ENCODE measurements at places on chromosomes 3 and 15.
A peak's percentile ranks its signal among the peaks of the same experiment; 100 is the strongest.

DNA sequence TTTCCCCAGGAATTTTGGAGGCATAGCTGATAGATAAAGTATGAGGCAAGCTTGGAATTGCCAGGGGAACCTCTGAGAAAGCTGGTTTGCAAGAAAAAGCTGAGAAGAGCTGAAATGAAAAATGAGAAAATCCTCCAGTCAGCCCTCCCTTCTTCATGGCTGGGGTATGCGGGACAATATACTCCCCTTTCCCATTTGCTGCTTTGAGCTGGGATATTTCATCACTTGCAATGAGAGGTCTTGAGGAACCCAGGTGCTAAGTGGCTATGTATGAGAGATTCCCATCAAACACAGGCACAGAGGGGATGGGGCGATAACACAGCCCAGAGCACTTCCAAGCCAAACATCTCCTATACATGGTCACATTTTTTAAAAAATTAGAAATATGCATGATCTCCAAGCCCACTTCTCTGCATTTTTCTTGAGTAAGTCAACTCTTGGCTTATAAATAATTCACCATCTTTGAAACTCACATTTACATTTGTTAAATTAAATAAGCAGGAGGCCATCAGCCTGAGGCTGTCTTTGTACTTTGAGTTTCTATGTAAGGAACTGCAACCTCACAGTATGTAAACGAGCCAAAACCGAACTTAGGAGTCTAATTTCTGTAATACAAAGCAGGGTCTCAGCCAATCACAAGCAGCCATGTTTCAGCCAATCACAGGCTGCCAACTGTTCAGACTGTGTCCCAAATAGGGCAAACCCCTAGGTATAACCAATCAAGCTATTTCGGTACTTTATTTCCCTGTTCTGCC, 983.6 kb upstream of the NR2F2 start:
- no peak overlapping the region for H3K4me3 ChIP-seq
- no peaks in the 10 kb centered on the region for H3K27me3 ChIP-seq
- no peaks in the 10 kb centered on the region for H3K4me1 ChIP-seq
- no peak for DNase-seq

GRCh38 chr3:144482876-144483275, 511.3 kb downstream of the DIPK2A start:
- H3K36me3 ChIP-seq: no peaks in the 10 kb centered on the region
- H3K4me3 ChIP-seq: no peak overlapping the region
- H3K27ac ChIP-seq: no peak overlapping the region
- no peak for DNase-seq
- no peaks in the 10 kb centered on the region for H3K4me1 ChIP-seq

DNA sequence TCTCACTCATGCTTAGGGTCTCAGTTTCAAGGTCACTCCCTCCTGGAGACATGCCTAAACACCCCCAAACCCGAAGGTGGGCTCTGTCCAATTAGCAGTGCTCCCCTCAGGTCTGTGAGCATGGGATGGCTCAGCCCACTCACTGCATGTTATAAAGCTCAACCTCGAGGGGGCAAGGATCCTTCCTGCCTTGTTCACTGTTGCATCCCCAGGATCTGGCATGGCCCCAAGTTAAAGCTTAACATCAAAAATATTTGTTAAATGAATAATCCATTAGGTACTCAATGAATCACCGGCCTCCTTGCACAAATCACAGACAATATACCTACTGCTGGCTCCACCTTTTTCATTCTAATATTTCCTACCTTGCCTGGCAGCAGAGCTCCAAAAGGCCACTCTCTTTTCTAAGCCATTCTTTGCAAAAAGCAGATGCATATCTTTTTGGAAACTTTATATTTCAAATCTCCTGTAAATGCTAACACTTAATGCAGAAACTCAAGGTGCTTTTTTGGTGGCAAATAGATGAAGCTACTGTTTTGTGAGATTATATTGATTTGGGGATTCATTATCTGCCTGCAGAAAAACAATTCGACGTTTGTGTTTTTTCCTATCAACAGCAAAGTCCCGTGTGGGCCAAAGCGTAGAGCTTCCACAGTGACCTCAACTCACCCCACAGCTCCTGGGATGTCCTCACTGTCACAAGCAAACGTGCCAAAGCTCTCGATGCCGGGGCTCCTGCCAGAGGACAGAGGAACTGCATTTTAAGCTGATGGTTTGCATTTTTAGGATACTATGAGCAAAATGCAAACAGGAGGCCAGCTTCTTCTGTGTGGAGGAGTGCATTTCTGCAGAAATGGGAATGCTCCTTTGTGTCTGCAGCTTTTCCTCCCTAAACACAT, 35.4 kb downstream of the PCOLCE2 start:
- H3K27me3 ChIP-seq: no peaks in the 10 kb centered on the region
- peaks cover 7% of the 10 kb centered on the region for H3K4me1 ChIP-seq
- no peak for DNase-seq
- no peak overlapping the region for H3K27ac ChIP-seq

DNA sequence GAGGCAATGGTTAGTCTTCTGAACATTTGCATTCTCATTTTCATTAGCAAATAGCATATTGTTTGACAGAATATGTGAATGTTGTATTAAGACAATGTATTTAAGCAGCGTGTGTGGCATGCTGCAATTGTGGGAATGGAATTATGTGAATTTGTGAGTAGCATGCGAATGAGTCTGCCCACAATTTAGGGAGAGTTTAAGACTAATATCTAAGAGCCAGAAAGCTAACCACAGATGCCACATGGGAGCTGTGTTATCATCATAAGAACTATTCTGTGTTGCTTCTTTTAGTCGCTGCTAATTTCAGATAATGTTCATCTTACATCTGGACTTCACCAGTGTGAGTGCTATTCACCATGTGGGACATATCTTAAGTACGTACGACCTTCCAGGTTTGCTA, 494.5 kb downstream of the RBMS3 start:
- H3K36me3 ChIP-seq: no peaks in the 10 kb centered on the region
- no peak overlapping the region for H3K4me3 ChIP-seq
- peaks cover 16% of the 10 kb centered on the region for H3K4me1 ChIP-seq
- DNase-seq: no peak
- H3K27me3 ChIP-seq: peaks cover 25% of the 10 kb centered on the region
- no peak overlapping the region for H3K27ac ChIP-seq

- H3K4me1 ChIP-seq: no peaks in the 10 kb centered on the region
Observed at GRCh38 chr3:126119976-126120375, 36.1 kb upstream of the SLC41A3 start.

DNA sequence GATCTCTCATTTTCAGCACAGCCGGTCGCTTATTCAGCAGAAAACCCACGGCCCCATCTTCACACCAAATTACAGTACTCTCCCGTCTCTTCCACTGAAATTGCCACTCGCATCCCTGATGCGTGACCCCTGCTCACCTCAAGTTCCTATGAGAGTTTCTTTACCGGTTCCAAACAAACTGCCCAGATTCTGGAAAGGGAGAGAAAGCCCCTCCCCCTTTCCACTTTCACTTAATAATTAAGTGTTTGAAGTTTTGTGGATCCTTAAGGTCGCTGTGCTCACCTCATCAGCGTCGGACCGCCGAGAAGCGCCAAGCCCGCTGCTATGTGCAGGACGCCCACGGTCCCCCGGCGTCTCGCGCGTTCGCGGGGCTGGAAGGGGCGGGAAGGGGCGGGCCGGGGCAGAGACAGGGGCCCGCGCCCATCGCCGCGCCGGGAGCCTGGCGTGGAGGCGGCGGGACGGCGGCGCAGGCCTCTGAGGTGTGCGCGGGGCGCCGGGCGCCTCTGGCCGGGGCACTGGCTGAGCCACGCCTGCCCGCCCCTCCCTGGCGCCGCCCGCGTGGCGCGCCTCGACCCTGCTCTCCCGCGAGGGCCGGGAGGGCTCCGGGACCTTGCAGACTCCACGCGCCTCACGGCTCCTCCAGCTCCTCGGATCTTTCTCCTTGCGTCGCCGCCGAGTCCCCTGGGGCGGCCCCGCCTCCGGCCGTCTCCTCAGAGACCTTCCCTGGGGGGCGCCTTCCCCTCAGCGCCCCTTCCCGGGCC, at the start of gene GPR156:
GPR156 (minus strand) TSS at position 476 of the 761 bp plus-strand sequence. CDS start 41,124 bp downstream, outside the sequence.
- H3K4me1 ChIP-seq: no peaks in the 10 kb centered on the region
- H3K27ac ChIP-seq: no peak within 1 kb of the TSS
- peak; percentile 25 for DNase-seq
- no peaks in the 10 kb centered on the region for H3K36me3 ChIP-seq

DNA sequence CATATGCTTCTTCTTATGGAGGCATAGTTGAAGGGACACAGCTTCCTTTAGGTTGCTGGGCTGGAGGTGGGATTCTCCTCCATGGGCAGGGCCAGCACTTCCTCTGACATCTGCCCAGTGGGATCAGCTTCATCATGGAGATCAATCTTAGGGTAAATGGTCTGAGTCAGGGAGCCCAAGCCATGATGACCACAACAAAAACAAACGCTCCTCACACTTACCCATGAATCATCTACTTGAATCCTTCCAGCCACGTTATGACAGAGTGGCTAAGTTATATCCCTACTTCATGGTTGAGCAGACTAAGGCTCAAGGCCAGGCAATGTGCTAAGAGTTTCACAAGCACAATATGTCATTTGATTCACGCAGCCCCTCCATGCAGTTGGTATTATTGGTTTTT, 87.2 kb upstream of the NMNAT3 start:
- peaks cover 7% of the 10 kb centered on the region for H3K4me1 ChIP-seq
- H3K4me3 ChIP-seq: no peak overlapping the region
- no peaks in the 10 kb centered on the region for H3K36me3 ChIP-seq
- H3K27me3 ChIP-seq: no peaks in the 10 kb centered on the region
- no peak overlapping the region for H3K27ac ChIP-seq
- DNase-seq: no peak

GRCh38 chr15:78241017-78241416, 6.7 kb upstream of the ACSBG1 start:
- H3K27me3 ChIP-seq: peaks cover 4% of the 10 kb centered on the region
- peaks cover 14% of the 10 kb centered on the region for H3K4me1 ChIP-seq
- no peaks in the 10 kb centered on the region for H3K36me3 ChIP-seq
- H3K4me3 ChIP-seq: no peak overlapping the region

GRCh38 chr3:179177611-179178010, 29.5 kb downstream of the PIK3CA start:
- DNase-seq: no peak
- no peak overlapping the region for H3K27ac ChIP-seq
- no peaks in the 10 kb centered on the region for H3K27me3 ChIP-seq
- no peak overlapping the region for H3K4me3 ChIP-seq
- H3K36me3 ChIP-seq: no peaks in the 10 kb centered on the region
- peaks cover 3% of the 10 kb centered on the region for H3K4me1 ChIP-seq

DNA sequence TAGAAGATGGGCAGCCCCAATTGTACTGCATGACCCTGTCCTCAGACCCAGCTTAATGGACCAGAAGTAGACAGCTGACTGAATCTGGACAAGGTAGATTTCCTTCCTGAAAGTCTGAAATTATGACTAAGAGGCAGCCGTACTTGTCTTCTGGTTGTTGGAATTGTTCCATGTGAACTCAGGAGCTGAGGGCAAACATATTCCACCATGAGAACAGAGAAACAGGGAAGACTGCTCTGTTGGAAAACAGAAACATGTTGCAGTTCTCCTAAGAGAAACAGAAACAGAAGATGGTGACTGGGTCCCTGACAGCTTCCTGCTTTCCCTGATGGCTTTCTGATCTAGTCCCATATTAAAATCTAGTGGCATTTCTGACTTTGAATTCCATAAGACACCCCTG, 24.1 kb downstream of the POPDC2 start:
- no peaks in the 10 kb centered on the region for H3K27me3 ChIP-seq
- no peaks in the 10 kb centered on the region for H3K4me1 ChIP-seq
- no peak overlapping the region for H3K4me3 ChIP-seq
- no peak for DNase-seq
- no peak overlapping the region for H3K27ac ChIP-seq

DNA sequence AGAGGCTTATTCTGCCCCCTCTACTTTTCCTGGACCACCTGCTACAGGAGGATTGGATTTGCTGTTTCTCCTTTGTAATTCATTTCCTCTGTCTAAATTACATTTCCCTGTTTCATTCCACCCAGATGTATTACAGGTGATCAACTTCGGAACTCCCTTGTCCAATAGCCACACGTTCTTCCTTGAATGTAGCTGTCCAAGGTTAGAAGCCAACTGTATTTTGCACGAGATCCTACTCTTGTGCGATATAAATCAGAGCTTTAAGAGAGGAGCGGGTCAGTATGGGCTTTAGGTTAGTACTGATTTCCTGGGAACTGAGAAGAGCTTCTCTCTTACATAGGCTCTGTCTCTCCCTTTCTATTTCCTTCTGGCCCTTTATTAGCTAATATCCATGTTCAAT, 20.5 kb downstream of the GJD2 start:
- no peak for DNase-seq
- H3K27me3 ChIP-seq: peaks cover 17% of the 10 kb centered on the region
- H3K27ac ChIP-seq: no peak overlapping the region

GRCh38 chr15:70726753-70727152, 36.6 kb downstream of the UACA start:
- H3K27me3 ChIP-seq: no peaks in the 10 kb centered on the region
- no peak overlapping the region for H3K27ac ChIP-seq
- H3K36me3 ChIP-seq: no peaks in the 10 kb centered on the region
- peaks cover 2% of the 10 kb centered on the region for H3K4me1 ChIP-seq
- no peak overlapping the region for H3K4me3 ChIP-seq

DNA sequence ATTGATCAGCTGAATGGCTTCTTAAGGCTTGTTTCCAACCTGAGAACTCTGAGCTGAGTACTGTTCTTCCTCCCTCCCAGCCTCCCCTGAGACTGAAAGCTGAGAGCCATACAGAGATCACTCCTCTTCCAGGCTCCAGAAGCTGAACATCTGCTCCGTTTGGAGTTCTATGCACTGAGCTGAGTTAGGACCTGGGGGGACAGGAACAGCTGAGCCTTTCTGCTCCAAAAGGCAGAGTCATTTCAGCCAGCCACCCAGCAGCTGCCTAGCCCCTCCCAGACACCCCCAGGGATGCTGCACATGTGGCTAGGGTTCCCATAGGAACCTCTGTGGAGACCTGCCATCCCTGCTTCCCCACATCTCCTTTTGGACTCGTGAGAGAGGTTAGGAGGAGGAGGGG, 64.2 kb upstream of the GLCE start:
- DNase-seq: no peak
- H3K4me1 ChIP-seq: no peaks in the 10 kb centered on the region
- H3K27ac ChIP-seq: no peak overlapping the region
- H3K4me3 ChIP-seq: no peak overlapping the region
- H3K36me3 ChIP-seq: no peaks in the 10 kb centered on the region
- H3K27me3 ChIP-seq: peaks cover 37% of the 10 kb centered on the region

GRCh38 chr3:47001731-47002170, 22.3 kb downstream of the NBEAL2 start:
- no peak overlapping the region for H3K4me3 ChIP-seq
- peaks cover 19% of the 10 kb centered on the region for H3K36me3 ChIP-seq
- H3K4me1 ChIP-seq: peaks cover 4% of the 10 kb centered on the region
- no peak overlapping the region for H3K27ac ChIP-seq
